Activated naive CD4-positive, alpha-beta T cell treated with anti-CD3 and anti-CD28 coated beads for 36 hours (primary cell): ENCODE measurements at places on chromosomes 12 and 14.

DNA sequence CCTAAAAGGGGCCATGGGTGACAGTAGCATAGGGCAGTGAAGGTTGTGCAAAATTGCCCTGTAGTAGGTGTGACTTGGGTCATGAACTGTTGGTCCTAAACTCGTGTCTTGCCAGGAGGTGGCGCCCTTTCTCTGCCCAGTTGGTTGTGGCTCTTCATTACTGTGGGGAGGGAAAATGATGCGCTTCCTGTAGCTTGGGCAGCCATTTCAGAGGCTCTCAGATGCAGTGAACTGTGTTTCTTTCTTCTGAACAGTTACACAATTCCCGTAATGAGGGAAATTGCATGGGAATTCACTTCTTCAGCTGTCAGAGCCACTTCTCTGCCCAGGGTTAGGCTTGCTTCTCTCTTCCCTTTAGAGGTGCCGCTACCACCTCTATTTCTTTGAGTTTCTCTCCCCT is 148.1 kb upstream of the NRXN3 start:
- DNase-seq, result peak; percentile 79

- DNase-seq, result no peak
Observed at GRCh38 chr14:79404874-79405511, 806.3 kb downstream of the DIO2 start.

- DNase-seq, result no peak
Observed at GRCh38 chr12:22160396-22161003, 114.5 kb downstream of the CMAS start.

DNA sequence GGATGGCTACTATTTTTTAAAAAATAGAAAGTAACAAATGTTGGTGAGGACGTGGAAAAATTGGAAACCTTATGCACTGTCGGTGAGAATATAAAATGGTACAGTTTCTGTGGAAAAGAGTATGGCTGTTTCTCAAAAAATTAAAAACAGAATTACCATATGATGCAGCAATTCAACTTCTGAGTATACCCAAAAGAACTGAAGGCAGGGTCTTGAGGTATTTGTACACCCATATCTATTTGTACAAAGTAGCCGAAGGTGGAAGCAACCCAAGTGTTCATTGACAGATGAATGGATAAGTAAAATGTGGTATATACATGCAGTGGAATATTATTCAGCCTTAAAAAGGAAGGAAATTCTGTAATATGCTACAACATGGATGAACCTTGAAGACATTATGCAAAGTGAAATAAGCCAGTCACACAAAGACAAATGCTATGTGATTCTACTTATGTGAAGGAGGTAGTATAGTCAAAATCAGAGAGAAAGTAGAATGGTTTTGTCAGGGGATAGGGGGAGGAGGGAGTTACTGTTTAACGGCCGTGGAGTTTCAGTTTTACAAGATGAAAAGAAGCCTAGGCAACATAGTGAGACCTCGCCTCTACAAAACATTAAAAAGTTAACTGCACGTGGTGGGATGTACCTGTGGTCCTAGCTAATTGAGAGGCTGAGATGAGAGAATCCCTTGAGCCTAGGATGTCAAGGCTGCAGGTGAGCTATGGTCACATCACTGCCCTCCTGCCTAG is 38.4 kb upstream of the CCT2 start:
- DNase-seq, result no peak

GRCh38 chr14:36671149-36671548 is 9.5 kb downstream of the PAX9 start:
- DNase-seq, result no peak

DNA sequence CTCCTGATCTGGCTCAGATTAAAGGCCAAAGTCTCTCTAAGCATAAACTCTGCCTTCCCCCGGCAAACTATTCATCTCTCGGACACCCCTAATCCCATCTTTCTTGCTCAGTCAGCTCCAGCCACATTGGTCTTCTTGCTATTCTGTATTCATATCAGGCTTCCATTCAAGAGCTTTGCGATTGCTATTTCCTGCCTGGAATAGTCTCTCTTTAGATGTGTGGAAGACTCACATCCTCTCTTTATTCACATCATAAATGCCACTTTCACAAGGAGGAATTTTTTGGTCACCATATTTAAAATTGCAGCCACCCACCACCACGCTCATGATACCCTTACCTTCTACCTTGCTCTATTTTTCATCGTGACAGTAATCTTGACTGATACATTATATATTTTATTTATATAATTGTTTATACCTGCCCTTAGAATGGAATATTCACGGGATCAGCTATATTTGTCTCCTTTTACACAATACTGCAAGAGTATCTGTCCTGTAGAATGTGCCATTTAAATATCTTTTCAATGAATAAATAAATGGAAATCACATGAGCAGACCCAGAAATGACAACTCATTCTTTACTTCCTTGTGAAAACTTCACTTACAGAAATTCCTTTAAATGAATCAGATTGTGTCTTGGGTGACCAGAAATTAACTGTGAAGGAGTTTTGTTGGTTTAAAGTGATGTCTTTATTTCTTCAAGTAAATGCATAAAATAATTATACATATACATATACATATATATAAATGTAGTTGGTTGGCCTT is 780.6 kb upstream of the FLRT2 start:
- no peak for DNase-seq

DNA sequence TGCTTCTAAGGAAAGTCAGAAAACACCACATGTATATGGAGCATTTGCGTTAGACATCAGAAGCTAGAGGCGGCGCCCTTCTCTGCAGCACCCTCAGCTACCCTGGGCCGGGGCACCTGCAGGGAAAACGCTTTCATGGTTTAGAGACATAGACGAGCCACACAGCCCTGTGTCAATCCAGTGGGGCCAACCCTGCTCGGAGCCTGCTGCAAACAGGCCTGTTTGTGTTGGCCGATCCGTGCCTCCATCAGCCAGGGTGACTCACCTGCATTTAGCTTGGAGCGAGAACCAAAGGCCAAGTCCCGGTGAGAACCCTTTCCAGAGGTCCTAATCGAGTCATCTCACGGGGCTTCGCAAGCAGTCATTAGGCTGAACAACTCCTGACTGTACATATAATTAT is 19.5 kb upstream of the FZD10 start:
- DNase-seq, result no peak

DNA sequence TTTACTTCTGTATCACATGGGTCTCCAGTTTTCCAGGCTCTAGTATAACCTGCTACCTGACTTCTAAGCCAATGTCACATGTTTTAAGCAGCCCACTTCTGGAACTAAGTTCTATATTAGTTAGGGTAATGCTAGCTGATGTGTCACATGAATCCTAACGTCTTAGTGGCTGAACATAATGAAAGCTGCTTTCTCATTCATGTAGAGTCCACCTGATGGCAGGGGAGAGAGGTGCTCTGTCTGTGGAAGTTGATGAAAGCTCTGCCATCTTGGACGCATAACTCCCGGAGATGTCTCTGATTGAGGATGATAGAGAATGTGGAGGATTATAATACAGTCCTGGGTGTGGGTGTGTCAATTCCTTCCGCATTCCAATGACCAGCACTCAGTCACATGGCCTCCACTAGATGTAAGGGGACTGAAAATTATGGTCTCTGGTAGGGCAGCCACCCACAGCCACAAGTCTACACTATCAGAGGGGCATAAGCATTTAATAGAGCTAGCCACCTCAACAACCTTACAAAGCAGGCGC is 234.4 kb upstream of the CRY1 start:
- DNase-seq, result no peak

DNA sequence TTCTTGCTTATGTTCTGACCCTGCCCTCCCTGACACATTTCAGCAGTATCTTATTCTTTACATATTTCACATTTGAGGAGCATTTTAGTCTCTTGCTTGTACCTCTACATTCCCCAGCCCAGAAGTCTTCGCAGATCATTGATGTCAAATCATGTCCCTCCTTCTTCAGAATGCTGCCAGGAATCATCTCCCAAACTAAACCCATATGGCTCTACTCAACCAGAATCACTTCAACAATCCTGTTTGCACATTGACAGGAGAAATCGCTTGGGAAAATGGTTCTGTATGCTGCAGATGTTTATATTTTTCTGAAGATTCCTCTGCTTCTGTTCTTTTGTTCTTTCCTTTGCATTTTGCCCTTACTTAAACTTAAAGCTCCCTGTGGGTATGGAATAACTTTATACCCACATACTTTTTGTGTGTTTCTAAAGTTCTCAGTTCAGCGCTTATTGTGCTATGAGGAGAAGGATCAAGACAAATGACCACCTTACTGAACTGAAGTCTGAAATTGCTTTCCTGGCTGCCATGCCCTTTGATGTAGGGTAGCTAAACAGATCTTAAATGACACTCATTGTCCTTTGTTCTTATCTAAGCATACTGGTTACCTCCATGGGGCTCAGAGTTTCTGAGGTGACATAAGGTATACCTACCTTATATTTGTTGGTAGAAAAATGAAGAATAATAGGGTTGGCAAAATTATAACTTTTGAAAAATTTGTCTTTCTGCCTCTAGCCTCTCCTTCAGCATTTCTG is 134.6 kb downstream of the SLC25A21 start:
- DNase-seq, result no peak

DNA sequence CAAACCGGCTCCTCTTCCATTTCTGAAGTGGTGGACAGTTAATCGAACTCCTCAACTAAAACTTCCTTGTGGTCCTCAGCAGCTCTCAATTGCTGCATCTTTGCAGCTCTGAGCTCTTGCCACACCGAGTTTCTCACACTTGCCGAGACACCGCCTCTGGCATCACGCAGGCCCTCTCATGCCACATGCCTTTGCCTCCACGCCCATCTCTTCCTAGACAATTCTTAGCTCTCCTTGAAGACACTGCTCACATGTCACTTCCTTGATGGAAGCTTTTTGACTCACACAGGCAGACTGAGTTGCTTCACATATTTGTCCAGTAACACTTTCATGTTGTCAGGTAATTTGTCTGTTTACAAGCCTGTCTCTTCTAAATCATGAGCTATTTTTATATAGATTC is 29.2 kb downstream of the KCNA1 start:
- no peak for DNase-seq

DNA sequence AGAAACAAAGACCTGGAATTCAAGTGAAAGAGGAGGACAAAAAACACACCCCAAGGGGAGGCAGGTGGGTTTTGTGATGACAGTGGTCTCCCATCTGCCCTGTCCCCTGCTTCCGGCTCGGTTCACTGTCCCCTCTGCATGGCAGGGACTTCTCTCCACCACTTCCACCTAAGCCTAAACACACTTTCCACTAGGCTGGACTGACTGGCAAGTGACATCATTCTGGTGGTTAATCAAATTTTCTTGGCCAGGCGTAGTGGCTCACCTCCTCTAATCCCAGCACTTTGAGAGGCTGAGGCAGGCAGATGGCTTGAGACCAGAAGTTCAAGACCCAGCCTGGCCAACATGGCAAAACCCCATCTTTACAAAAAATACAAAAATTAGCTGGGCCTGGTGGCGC is 11.9 kb downstream of the PLEKHG6 start:
- no peak for DNase-seq

- no peak for DNase-seq
Observed at GRCh38 chr12:49059045-49059298, 1.6 kb downstream of the KMT2D start.

GRCh38 chr14:33914676-33915516 is 36.0 kb downstream of the EGLN3 start:
- DNase-seq, result no peak

DNA sequence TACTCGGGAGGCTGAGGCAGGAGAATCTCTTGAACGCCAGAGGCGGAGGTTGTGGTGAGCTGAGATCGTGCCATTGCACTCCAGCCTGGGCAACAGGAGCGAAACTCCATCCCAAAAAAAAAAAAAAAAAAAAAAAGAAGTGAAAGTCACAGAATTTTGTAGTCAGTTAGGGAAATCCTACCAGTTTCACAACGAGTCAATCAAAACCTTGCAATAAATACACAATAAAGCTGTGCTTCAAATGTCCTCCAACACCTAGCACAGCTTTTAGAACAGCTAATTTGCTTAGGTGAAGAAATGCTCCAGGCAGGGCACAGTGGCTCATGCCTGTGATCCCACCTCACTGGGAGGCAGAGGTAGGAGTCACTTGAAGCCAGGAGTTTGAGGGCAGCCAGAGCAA is 112.8 kb upstream of the ATF7IP start:
- DNase-seq, result no peak

DNA sequence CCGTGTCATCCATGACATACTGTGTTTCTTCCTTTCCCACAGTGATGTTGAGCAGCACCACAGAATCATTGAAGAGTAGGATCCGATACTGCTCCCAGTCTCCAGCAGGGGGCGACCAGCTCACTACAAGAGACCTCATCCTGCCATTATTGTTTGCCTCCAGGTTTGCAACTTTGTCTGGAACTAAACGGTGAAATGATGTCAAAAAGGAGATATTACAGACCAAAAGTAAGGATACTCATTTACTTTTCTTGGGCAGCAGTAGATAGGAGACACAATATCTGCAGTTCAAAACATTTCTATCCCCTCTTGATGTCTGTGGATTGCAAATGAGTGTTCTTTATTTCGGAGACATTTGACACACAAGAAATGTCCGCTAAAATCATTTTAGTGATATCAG is 47.2 kb downstream of the PTPRB start:
- DNase-seq, result peak; percentile 72

- DNase-seq, result no peak
Observed at GRCh38 chr14:64951724-64952123, 9.2 kb upstream of the GPX2 start.

GRCh38 chr12:42420395-42420794 is 94.4 kb downstream of the PPHLN1 start:
- no peak for DNase-seq

GRCh38 chr12:86091681-86092080 is 164.5 kb downstream of the MGAT4C start:
- no peak for DNase-seq

DNA sequence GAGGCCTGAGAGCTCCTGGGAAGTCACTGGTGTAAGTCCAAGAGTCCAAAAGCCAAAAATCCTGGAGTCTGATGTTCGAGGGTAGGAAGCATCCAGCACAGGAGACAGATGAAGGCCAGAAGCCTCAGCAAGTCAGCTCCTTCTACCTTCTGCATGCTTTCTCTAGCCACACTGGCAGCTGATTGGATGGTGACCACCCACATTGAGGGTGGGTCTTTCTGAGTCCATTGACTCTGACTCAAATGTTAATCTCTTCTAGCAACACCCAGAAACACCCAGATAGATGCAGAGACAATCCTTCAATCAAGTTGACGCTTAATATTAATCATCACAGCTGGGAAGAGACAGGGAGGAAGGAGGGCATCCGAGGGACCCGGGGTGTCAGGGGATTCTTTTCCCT is 305.8 kb downstream of the AACS start:
- DNase-seq, result no peak

GRCh38 chr12:104282109-104282508 is 21.4 kb upstream of the EID3 start:
- no peak for DNase-seq

- DNase-seq, result no peak
Observed at GRCh38 chr12:20442322-20442721, 74.0 kb downstream of the PDE3A start.

DNA sequence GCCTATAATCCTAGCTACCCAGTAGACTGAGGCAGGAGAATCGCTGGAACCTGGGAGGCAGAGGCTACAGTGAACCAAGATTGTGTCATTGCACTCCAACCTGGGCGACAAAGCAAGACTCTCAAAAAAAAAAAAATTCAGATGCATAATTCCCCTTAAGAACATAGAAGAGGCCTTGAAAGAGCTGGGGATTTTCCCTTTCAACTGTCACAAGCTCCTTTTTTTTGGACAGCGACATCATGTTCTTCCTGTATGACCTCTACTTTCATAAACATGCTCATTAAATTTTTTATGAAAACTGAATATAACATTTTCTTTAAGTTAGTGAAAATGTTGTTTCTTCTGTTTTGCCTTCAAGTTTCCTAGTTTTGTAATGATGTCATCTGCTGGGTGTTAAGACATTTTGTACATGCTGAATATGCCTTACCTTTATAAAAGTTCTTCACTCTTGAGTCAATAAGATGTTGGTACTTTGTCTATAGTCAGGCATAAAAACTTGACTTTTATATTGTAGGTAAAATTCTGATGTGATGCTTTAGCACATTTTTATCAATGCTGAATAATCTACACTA is 76.0 kb downstream of the PTHLH start:
- DNase-seq, result no peak
